ENCODE measurements at places on chromosomes 16 and 17.

DNA sequence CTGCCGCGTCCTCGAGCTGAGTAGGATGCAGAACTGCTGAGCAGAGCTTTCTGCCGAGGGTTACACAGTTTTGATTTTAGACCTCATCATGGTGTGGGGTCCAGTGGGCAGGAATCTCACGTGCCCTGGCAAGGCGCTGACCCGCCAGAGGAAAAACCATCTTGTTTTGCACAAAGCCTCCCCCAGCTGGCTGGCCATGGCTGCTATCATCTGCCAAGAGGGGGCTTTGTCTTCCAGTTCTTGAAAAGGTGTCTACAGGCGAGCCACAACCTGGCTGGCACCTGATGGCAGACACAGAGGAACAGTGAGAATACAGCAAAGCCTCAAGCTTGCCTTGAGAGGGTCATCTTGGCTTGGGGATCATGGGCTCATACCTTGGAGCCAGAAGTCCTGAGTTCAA is 118.3 kb downstream of the CMIP start:
- no peak for DNase-seq

DNA sequence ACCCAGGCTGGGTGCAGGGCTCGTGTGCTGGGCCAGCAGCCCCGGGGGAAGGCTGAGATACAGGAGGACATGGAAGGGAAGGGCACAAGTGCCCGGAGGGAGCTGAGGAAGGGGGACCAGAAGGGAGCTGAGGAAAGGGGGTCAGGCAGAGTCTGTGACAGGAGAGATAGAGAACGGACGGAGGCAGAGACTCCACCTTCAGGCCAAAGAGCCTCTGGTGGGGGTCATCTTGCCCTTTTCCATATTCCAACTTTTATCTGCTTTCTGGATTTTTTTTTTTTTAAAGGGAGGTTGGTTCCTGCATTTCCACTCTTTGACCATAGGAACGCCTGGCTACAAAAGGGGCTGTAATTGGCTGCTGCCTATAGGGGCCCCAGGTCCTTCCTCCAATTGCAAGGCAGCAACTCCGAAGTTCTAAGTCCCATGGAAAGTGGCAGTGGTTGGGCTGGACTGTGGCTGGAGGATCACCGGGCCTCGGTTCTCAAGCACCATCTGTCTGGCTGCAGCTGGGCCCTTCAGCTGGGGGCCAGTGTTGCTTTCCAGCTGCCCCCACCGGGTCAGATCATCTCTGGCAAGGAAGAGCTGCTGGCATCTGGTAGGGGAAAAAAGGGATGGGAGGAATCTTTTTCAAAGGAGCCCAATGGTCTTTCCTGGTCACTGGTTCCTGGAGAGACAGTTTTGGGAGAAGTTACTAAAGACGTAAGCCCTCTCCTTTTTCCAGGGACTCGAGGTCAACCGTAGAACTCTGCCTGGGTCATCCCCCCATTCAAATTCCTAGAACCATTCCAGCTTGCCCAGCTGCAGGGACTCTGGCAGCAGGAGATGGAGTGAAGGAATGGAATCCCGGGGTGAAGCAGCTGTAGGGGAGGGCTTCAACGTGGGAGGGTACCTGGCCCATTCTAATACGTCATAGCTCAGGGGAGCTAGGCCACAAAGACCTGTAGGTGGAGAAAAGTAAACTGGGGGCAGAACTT is 13.1 kb upstream of the MRPS23 start:
- no peak for DNase-seq

GRCh38 chr17:82613283-82614094 is 34.8 kb downstream of the WDR45B start:
- no peak for DNase-seq

GRCh38 chr16:85361441-85362118 is 249.3 kb upstream of the CIBAR2 start:
- peak; percentile 48 for DNase-seq

DNA sequence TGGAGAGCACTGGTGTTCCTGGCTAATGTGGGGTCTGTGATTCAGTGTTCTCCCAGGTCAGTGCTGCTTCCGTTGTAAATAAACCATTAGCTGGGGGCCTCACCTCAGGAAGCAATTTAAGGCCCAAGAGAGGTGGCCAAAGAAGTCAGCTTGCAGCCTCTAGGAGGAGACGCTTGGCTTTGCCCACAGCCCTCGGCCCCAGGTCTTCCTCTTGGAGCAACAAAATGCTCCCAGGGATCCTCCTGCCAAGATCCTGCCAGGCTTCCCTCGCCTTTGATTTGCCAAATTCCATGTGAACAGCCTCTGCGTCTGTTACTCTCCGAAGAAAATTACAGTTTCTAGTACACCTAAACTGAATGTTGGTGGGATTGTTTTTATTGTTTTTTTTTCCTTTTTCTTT is 62.4 kb upstream of the TBX2 start:
- DNase-seq: peak; percentile 51

- DNase-seq: no peak
These were observed 62.7 kb downstream of the GNA13 start for GRCh38 chr17:64993867-64994266.

GRCh38 chr17:15945527-15946191 is 729 bp downstream of the ADORA2B start:
- no peak for DNase-seq

GRCh38 chr17:62720126-62720850 is 87.8 kb downstream of the MARCHF10 start:
- DNase-seq: peak; percentile 15

DNA sequence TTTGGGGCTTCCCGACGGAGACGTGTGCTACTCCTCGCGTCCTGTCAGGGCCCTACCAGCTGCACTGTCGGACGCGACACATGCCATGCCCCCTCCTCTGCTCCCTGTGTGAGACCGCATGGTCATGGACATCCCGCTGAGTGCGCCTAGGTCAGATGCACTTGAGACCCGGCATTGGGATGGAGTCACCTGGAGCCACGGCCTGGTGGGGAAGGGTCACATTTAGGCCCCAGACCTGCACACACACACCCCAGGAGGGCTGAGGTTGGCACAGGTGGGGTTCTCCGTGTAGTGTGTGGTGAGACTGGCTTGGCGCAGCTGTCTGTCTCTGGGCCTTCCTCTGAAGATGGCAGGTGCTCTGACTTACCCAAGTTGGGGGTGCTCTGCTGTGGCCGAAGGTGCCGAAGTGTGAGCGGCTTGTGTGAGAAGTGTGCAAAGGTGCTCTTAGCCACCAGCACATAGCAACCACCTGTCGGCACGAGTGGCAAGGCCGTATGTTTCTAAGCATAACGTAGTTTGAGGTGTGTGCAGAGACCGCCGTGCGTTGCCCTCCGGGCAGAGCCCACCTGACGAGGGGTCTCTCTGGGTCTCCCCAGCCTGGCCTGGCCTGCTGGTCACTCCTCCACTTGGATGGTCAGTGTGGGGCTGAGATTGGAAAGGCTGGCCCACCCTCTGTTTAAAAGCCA is 108.6 kb downstream of the BANP start:
- DNase-seq: no peak

All from NCI-H69 (cell line).